ENCODE measurements at places on chromosomes 3 and 15.

- no peak for DNase-seq
These were observed 88.4 kb downstream of the PYDC2 start for GRCh38 chr3:191549357-191549756.

GRCh38 chr3:185049710-185050109 lies 103.2 kb downstream of the C3orf70 start:
- no peak for DNase-seq

DNA sequence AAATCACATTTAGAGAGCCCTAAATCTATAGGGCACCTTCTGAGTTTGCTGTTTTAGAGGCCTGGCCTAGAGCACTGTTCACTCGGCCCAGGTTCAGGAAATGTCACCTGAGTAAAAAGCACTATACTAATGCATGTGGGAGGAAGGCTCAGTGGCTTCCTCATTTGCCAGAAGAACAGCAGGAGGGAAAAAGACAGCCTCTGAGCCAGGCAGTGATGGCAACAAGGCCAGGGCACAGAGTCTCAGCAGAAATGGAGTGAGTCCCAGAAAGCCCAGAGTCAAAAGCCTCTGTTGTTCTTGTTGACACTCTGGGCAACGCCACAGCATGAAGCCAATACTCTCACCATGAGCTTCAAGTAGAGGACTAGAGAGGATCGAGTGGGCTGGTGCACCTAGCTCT lies 25.9 kb downstream of the LTF start:
- DNase-seq = no peak

GRCh38 chr15:56871185-56871584 lies 47.3 kb upstream of the TCF12 start:
- DNase-seq = no peak

DNA sequence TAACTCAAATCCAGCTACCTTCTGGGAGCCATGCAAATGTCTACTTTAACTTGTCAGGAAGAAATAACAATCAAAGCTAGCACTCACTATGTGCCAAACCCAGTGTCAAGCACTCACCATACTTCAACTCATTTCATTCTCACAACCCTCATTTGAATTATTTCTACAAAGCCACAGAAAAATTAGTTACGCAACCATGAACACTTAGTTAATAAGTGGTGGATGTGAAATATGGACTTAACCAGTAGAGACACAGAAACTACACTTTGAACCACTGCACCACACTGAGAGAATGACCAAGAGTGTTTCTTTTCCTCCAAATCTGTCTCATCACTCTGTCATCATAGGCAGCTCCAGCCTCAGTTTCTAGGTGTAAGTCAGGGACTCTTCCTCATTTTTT lies 91.0 kb upstream of the MBNL1 start:
- DNase-seq = no peak

- no peak for DNase-seq
These were observed 78.8 kb upstream of the STRIT1 start for GRCh38 chr3:155372281-155372680.

GRCh38 chr3:58900386-58900785 lies 149.4 kb downstream of the CFAP20DC start:
- DNase-seq = no peak

GRCh38 chr3:136753326-136753939 lies 1.3 kb upstream of the STAG1 start:
- DNase-seq = no peak

GRCh38 chr3:172441581-172441980 lies 6.7 kb downstream of the GHSR start:
- no peak for DNase-seq

GRCh38 chr3:196813903-196814302 lies 53.8 kb upstream of the SENP5 start:
- DNase-seq = no peak

DNA sequence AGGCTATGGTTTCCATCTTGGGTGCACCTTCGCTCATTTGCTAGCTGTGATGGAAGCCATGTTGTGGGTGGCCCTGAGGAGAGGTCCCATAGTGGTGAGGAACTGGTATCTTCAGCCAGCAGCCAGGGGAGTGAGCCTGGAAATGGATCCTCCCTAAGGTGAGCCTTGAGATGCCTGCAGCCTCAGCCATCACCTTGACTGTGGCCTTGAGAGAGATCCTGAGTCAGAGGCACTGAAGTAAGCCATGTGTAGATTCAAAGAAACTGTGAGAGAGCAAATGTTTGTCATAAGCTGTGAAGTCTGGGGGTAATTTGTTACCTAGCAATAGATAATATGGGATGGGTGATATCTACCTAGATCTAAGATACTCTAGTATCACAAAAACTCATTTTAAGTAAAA lies 105.3 kb downstream of the SNRK start:
- no peak for DNase-seq

DNA sequence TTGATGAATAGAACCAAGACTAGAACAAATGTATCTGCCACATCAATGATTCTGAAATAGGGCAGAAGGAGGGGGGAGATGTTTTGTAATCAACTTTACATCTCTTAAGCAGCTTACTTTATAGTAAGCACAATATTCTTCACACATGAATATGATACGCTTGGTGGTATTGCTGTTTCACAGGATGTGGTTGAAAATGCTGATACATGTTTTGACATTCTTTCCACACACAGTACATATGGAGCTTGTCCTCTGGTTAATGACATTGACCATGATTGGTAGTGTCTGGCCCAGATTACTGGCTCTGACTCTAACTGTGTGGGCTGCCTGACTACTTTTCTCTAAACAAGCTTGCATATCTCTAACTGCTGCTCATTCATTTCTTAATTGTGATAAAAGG lies 168.9 kb downstream of the KLHL25 start:
- no peak for DNase-seq

DNA sequence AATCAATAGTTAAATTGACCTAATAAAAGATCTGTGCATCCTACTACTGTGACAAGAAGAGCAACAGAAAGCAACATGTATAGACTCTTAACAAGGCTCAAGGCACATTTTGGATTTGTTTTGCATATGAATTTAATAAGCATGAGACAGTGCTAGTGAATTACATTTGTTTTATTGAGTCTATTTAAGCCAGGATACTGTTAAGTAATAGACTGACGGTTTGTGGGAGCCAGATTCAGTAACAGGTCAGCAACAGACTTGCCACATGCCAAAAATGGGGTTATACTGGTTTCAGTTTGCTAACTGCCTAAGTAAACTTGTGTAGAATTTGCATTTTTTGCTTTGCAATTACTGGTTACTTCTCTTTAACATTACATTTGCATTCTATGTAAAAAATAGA lies 54.0 kb downstream of the MBNL1 start:
- no peak for DNase-seq

- DNase-seq = no peak
These were observed 42.2 kb downstream of the BHLHE40 start for GRCh38 chr3:5021116-5022092.

- no peak for DNase-seq
These were observed 20.5 kb downstream of the IFT122 start for GRCh38 chr3:129460572-129460971.

DNA sequence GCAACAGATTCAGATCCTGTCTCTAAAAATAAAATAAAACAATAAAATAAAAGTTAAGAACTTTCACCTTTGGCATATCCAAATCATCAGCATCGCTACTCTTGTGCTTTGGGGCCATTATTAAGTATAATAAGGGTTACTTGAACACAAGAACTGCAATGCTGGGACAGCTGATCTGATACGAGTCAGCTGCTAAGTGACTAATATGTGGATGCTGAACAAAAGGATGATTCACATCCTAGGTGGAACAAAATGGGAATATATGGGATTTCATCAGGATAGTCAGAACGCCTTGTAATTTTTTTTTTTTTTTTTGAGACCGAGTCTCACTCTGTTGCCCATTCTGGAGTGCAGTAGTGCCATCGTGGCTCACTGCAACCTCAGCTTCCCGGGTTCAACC lies 29.7 kb downstream of the BUB1B start:
- no peak for DNase-seq

GRCh38 chr15:67777773-67778172 lies 47.5 kb upstream of the SKOR1 start:
- DNase-seq = no peak

DNA sequence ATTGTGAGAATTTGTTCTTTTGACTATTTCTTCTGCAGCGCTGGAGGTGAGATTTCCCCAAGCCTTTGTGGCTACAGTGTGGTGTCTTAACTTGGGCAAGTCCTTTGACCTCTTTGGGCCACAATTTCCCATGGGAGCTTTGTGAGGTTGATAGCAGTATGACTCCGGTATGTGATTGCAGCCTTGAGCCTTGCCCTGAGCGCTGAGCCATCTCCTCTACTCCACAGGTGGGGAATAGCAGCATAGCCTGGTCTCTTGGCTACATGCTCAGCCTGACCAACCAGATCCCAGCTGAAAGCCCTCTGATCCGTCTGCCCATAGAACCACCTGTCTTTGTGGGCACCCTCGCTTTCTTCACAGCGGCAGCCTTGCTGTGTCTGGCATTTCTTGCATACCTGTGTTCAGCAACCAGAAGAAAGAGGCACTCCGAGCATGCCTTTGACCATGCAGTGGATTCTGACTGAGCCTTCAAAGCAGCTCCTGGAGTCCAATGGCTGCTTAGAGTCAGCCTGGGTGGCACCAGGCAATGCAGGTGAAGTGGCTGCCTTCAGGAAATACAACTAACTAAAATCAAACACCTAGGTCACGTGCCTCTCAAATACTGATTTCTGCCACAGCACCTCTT lies 30.0 kb upstream of the RPL14 start:
- DNase-seq = no peak

GRCh38 chr15:72136170-72137051 lies 18.2 kb downstream of the SENP8 start:
- peak; percentile 30 for DNase-seq

DNA sequence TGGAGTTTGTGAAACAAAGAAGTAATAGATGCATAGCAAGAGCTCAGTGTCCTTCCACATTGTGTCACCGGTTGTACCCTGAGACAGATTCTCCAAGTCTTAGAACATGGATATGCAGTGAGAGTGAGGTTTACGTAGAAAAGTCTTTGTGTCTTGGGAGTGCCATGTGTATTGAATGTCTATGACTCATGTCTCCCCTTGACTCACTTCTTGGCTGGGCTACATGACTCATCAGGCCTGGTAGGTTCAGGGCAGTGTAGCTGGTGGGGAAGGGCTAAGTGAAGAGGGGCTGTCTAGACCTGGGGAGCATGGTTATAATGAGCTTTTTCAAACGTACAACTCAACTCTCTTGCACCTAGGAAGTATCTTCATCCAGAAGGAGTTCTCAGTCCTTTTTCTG lies 167.4 kb downstream of the GAP43 start:
- DNase-seq = no peak

GRCh38 chr3:63519426-63519825 lies 133.0 kb upstream of the SNTN start:
- DNase-seq = no peak

DNA sequence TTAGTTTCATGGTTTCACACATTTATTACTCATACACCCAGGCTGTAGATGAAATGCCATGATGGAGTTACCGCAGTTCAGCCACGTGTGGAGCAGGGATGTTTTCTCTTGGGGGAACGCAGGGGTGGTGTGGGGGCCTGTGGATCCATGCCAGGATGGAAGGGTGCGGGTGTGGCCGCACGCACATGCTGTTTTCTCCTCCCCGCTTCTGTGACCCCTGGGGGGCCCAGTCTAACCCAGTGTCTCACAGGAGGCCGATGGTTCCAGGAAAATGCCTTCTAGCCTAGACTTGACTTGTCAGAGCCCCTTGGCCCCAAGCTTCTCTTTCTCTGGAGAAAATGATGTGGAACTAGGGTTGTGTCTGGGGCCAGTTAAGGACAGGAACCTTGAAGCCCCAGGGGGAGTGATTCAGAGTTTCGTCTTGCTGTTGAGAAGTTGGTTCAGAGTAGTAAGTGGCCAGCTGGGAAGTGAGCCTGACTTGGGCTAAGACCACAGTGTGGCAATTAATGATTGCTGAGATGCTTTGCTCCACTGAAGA lies 240.4 kb upstream of the BHLHE40 start:
- DNase-seq = no peak

DNA sequence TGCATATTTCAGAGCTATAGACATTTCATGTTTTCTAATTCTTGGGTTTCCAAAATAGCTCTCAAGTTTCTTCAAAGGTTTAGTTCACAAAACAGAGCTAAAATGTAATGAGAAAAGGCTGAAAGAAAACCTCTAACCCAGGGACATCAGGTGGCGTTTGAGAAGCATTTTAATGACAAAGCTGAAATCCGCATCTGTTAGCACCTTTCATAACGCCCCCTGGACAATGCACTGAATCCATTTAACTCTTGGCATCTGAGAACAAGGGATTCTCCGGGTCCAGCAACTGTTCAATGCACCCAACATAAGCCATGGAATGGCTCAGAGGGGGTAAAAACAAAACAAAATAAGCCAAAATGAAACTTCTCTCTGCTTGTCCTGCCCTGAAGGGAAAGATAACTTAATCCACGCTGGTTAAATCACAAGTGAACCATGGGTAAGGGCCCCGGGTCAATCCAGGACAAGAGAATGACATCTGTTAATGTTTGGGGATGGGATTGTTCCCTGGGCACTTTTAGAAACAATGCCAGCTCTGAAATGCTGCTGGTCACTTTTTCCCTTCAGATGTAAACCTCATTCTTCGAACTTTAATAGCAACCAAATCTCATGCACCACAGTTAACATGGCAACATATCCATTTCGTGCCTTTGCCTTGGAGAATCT lies 466.2 kb upstream of the ADAMTS9 start:
- DNase-seq = no peak

- DNase-seq = no peak
These were observed 8.2 kb upstream of the SENP7 start for GRCh38 chr3:101521211-101521701.

DNA sequence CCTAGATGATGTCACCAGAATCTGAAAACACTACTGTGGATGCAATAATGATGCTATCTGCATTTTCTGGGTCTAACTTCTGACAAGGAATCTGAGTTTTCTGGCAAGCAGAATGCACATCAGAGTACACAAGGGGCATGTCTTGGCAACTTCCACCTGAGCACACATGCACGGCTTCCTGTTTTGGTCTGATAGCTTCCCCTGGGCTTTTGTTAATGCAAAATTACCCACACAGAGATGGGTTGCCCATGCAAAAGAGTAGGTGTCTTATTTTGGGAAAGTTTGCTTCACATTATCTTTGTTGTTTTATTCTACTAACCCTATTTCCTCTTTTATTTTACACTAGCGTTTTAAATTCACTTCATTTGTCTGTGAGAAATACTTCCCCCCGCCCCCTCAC lies 74.2 kb upstream of the SATB1 start:
- DNase-seq = no peak

DNA sequence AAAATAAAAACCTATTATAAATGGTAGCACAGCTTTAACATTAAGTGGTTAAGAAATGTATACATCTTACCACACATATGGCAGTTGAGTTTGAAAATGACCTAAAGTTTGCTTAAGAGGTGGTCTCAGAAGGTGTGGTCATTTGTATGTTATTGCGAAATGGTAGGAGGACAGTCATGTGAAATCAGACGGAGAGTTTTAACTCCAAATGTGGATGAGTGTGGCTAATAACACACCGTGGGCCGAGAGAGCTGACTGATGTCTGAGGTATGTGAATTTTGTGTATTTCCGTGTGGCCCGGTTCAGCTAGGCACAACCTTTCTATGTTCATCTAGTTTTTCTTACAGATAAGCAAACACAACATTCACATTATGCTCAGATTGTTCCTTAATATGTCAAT lies 71.9 kb downstream of the ARNT2 start:
- DNase-seq = no peak

All from NCI-H1694 treated with DMSO at 0.1 percent for 48 hours (cell line).